ENCODE measurements at places on chromosomes 5 and 9.
A peak's percentile ranks its signal among the peaks of the same experiment; 100 is the strongest.

DNA sequence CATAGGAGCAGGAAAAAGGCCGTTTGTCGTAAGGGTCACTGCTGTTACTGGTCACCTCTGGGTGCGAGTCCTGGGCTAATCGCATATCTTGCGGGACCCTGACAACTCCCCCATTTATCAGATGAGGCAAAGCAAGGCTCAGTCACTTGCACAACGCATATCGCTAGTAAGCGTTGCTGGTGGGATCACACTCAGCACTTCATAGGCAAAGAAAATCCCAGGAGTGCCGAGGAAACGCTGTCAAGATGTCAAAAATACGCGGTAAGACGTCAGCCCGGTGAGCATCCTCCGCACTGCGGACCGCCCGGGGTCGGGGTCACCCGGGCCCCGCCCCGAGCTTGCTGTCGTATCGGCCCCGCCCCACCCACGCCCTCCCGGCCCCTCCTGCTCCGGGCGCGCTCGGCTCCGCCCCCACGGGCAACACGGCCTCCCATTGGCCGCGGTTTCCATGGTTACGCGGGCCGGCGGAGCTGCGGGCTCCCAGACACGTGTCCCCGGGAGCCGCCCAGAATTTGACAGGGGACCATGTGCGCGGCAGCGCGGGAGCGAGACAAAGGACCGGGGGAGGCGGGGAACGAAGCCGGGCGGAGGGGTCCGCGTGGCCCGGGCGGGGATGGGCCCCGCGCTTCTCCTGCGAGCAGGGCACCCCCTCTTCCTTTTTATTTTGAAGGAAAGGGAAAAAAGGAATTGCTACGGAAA lies 80.2 kb upstream of the IER5L start:
- peak; percentile 91 for DNase-seq

- DNase-seq = peak; percentile 66
Observed at GRCh38 chr5:120365656-120366446, 98.2 kb upstream of the PRR16 start.

GRCh38 chr5:636951-637350 lies 24.8 kb downstream of the CEP72 start:
- no peak for DNase-seq

GRCh38 chr5:173395933-173396308 lies 67.7 kb upstream of the STC2 start:
- DNase-seq = no peak

- no peak for DNase-seq
Observed at GRCh38 chr9:135134268-135135022, 47.0 kb downstream of the OLFM1 start.

DNA sequence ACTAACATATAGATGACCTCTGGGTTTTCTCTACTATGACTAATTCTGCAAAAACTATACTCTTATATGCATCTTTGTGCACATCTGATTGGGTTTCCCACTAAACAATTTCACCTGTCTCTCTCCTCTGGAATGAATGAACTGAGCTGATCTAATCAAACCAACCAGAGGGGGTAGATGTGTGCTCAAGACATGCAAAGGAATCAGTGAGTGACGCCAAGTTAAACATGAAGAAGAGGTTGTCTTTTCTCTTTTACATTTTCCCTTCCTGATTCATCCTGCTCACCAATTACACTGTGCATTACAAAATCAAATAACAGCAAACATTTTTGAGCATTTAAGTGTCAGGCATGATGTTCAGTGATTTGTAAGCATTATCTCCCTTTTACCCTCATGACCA lies 29.6 kb upstream of the GRXCR2 start:
- DNase-seq = no peak

DNA sequence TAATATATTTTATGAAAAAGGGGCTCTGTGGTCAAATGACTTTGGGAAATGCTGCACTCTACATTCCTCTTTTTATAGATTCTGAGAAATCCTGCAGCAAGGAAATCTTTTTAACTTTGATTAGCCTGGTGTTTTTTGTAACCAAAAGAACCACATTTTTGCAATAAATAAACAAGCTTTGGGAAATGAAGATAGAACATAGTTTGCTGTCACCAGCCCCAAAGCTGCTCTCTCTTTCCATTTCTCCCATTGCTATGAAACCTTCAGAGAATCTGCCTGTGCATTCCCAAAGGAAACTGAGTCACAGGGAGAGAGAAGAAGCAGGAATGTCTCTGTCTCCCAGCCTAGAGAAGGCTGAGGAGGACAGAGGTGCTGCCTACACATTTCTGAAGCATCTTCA lies 59.0 kb downstream of the COL15A1 start:
- no peak for DNase-seq

GRCh38 chr9:86854898-86855523 lies 92.3 kb downstream of the GAS1 start:
- DNase-seq = peak; percentile 48

- peak; percentile 33 for DNase-seq
Observed at GRCh38 chr9:120845255-120845654, 2.5 kb upstream of the PSMD5 start.

GRCh38 chr9:115192280-115192679 lies 74.3 kb upstream of the TNC start:
- DNase-seq = no peak

GRCh38 chr9:79371948-79372555 lies 199.7 kb upstream of the TLE4 start:
- no peak for DNase-seq
